ENCODE measurements at places on chromosomes 2 and 18.

- no peak for DNase-seq
These were observed 224.4 kb upstream of the MC4R start for GRCh38 chr18:60596928-60597327.

DNA sequence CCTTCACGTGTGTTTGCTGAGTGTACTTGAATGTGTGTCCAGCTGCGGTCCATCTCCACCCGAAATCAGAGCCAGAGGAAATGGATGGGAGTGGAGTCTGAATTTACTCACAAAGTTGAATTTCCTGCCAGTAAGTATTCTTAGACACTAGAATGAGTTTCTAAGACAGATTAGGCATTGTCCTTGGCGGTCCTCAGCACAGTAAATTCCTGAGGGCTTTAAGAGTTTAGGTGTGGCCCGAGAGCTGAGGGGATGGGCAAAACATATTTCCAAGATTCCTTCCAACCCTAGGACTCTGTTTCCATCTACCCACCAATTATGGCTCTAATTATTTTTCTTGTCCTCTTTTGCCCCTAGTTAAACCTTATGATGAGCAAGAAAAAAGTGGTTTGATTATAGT is 90.3 kb upstream of the PHLPP1 start:
- no peak for DNase-seq

DNA sequence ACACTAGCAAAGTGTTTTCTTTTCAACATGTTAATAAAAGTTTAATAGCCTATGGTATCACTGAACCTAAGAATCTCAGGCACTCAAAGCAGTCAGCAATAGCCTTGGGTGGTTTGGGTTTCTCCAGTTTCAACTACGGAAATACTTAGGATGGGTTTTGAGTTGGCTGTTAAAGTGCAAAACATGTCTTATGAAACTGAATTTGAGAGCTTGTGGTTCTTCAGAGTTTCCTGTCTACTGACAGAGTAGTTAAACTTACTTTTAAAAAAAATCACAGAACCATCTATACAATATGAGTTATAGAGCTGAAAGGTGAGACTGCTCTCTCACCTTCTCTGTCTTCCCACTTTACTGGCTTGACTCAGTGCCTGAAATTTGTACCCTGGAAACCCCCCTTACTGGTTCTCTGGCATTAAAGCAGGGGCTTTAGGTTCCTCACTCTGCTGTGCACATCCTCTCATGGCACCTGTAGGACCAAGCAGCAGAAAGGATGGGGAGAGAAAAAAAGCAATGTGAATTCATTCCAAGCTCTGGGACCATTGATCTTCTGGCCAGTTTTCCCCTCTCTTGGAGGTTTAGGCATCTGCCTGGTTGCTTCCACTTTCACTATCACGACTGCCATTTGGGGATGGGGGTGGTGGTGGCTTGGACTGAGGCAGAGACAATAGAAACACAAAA is 18.1 kb downstream of the CCDC141 start:
- no peak for DNase-seq

DNA sequence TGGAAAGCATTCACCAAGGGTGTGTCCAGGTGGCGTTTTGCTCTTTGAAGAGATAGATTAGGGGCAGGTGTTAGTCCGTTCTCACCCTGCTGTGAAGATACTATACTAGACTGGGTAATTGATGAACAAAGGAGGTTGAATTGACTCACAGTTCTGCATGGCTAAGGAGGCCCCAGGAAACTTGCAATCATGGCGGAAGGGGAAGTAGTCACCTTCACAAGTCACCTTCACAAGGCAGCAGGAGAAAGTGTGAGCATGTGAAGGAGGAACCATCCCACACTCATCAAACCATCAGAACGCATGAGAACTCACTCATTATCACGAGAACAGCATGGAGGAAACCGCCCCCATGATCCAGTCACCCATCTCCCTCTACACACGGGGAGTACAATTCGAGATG is 135.7 kb upstream of the NFATC1 start:
- no peak for DNase-seq

- DNase-seq: no peak
These were observed 154.6 kb downstream of the OSR1 start for GRCh38 chr2:19203866-19204265.

GRCh38 chr2:67585400-67585799 is 188.3 kb downstream of the ETAA1 start:
- DNase-seq: no peak

DNA sequence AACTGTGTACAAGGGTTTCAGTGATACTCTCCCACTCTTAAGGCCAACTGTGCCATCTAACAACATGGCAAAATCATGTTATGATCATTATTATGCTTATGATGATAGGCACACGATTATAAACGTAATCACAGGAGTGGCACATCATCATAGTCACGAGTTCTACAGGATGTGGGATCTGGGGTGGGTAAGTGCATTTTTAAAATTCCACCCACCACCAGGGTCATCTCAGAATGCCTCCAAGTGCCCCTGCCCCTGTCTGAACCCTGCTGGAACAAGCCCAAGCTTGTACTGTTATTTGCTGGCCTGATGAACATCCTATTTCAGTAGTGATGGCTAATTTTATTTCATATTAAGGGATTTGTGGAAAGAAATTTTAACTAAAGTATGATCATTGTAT is 117.8 kb downstream of the PTPRM start:
- no peak for DNase-seq

Data from mesenchymal stem cell (in vitro differentiated cells and primary cell).